GM23338 (cell line): ENCODE measurements at places on chromosomes 3 and 15. TPM values are rescaled to one million over a fixed set of nuclear protein-coding genes. Genes with fewer than 3 reads are reported as not detected.

Gene LAMB2
- total RNA-seq, result 106 and 154 TPM in 2 replicates

Gene ATP8B4
- total RNA-seq, result 0.24 and 4.5 TPM in 2 replicates

Gene GOLGA8Q
- not detected in 2 replicates for total RNA-seq

- no peak for DNase-seq
Observed at GRCh38 chr15:80599359-80599758, 95.8 kb upstream of the ABHD17C start.

GRCh38 chr15:81475926-81476325 lies 101.9 kb upstream of the TMC3 start:
- no peak for DNase-seq

DNA sequence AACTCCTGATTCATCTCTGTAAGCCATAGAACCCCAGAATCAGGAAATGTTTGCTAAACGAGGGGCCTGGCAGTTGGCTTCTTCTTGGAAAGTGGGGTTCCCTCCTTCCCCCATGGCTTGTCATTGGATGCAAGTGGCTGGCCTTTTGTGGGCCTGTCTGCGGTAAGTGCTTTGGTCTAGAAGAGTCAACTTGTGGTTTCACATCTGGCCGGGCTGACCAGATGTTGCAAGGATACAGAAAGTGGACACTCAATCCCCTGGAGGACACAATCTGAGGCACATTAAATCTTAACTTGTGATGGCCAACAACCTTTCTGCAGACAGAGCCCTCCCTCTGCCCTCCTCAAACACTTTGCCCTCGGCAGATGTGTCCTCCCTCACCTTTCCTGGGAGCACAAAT lies 1.1 kb downstream of the FAH start:
- DNase-seq, result no peak

DNA sequence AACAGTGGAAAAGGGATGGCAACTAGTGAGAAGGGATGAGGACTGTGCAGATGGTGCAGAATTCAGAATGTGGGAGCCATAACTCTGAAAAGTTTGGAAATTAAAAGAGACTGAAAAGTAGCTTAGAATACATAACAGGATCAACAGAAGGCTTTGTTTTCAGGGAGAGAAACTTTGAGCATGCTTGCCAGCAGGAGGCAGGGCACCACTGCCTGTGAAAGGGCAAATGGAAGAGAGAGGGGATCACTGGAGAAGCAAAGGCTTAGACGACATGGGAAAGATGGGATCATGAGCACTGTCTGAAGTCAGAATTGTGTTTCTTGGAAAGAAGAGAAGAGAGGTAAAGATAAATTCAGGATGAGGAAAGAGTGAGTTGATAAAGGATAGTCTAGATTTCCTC lies 99.6 kb downstream of the ABI3BP start:
- peak; percentile 79 for DNase-seq

GRCh38 chr15:58534556-58534955 lies 102.8 kb downstream of the LIPC start:
- no peak for DNase-seq

DNA sequence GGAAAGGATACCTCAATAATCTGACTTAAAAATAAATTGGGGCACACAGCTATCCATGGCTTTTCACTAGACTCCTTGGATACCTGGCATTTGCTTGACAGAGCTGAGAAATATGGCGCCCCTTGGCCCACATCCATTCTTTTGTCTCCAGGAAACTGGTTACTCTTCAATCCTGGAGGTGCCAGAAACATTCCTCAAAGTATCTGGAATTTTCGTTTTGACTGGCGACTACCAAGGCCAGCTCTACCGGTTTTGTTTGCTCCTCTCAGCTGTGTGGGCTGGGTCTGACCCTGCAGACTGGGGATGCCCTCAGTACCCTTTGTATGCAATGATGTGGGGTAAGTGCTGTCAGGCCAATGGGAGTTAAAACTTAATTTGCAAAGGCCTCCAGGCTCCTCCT lies 27.0 kb downstream of the KATNBL1 start:
- peak; percentile 53 for DNase-seq

DNA sequence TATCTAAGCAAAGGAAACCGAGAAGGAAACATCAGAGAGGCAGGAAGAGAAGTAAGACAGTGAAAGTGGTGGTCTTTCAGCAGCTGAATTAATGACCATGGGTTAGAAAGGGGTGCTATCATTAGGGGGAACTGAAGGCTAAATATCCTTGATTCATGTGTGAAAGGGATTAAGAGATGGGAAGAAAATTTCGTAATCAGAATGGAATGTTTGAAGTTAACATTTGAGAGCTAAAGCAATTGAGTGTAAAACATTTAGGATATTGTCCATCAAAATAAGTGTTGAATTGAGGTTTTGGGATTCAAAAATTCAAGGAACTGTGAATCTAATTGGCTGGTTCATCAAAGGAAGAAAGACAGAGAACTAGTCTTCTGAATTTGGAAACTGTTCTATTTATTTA lies 4.1 kb upstream of the ECT2 start:
- no peak for DNase-seq

DNA sequence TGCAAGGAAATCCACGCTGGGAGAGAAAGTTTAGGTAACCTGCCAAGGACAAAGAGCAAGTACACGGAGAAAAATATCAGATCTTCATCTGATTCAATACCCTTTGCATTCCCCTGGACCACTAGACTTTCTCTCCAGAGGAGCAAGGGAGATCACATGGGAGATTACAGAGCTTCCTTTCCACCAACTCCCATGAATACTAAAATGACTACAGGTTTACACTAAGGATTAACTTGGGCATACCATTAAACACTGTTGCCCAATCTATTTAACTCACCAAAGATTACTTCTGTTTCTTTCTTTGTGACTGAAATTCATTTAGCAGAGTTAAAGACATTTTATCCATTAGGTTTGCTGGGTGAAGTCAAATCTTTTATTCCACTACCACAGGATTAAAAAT lies 71.2 kb downstream of the RYK start:
- DNase-seq, result no peak

DNA sequence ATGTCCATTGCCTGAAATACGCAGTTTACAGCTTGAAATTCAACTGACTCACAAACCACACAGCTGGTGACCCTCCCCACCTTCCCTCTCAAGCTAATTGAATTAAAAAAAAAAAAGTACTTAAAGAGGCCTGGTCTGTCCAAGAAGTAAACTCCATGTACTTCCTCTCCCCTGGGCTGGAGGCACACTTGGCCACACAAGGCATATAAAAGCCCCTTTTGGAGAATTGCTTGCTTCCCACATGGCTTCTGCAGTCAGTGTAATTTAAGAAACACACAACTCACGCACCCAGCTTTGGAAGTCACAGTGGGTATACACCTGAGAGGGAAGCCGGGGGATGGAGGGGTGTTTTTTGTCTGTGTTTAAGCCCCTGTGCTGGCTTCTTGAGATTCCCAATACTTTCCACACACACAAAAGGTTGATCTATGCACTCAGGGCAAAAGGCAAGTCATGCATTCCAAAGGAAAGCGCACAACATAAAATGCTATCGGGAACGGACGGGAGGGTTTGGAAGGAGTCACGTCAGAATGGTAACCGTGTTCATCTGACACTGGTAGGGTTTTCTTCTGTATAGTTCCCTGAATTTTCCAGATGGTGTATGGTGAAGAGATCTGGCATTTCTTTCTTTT lies 106.6 kb upstream of the ALDH1A3 start:
- no peak for DNase-seq

DNA sequence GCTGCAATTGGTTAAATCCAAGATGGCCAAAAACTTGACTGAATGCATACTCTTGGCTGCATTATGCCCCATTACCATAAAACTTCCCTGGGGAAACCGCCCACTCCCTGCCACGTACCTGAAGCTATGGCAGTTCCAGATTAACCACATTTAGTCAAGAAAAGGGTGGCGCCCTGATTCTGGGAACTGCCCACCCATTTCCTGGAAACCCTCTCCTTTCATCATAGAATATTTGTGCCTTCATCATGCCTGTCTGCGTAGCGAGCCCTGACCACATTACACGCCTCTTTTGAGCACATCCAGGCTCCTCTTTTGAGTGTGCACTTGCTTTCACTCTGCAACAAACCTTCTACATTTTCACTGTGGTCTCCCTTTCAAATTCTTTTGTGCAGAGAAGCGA lies 5.2 kb downstream of the LINS1 start:
- DNase-seq, result no peak

DNA sequence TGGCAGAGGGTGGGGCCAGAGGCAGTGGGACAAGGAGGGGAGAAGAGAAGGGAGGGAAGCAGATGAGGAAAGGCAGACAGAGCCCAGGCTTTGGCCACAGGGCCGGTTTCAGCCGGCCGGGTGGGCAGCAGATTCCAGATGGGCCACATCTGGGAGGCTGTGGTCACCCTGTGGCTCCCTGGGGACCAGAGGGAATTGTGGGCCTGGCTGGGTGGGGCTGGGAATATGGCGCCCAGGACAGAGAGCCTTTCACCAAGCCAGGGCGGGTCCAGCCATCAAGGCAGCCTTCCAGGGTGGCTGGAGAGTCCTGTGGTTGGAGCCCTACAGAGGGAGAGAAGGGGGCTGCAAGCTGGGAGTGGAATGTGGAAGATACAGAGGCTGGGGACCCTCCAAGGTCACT lies 18.9 kb downstream of the PTH1R start:
- no peak for DNase-seq

GRCh38 chr15:79339588-79340314 lies 28.8 kb downstream of the TMED3 start:
- DNase-seq, result peak; percentile 78
